ENCODE measurements at places on chromosomes 5 and 9.

DNA sequence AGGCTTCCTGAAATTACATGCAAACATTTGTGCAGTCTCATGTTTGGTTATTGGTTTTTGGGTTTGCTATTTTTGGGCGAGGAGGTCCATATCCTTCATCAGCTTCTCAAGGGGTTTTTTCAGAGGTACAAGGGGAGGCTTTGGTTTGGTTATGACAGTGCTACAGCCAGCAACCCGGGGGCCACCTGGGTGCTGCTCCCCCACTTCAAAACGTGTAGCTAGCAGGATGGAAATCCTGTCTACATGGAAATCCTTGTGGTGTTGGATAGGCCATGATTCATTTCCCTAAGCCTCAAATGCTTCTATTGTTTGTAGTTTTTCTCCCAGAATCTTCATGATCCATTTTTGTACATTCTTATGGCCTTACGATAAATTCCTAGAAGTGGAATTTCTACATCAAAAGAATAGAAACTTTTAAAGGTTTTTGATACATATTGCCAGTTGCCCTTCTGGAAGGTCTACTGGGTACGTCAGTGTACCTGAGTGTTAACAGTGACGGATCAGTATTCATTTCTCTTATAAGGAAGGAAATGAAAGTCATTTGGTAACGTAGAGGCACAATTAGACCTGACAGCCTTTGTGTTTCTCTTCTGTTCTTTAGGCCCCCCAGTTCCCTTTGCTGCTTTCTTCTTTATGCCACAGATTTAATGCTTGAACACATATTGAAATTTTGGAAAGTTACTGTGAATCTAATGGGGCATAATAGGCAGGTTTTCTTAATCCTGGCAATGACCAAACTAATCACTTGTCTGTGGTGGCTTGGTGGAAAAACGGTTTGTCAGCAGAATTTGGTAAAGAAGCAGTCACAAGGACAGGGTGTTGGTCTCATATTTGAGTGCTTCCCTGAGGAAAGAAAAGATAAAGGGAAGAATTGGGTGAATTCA is 69.7 kb upstream of the ABL1 start:
- DNase-seq = no peak

DNA sequence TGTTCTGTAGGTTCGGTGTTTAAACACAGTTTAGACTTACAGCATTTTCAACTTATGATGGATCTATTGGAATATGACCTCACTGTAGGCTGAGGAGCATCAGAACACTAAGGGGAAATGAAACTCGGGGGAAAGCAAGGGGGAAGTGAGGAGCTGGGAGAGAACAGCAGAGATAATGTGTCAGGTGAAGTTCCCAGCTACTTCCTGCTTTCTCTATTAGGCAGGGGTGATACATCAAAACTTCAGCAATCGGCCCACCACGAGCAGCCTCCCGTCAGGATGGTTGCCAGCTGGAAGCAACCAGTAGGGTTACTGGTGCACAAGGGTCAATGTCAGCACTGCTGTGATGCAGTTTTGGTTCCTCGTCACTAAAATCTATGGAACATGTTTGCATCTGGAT is 34.3 kb downstream of the FAT2 start:
- DNase-seq = no peak

- DNase-seq = no peak
These were observed 142.6 kb downstream of the SAXO1 start for GRCh38 chr9:18890372-18890771.

- no peak for DNase-seq
These were observed 92.1 kb downstream of the UBAP2 start for GRCh38 chr9:33956544-33956943.

DNA sequence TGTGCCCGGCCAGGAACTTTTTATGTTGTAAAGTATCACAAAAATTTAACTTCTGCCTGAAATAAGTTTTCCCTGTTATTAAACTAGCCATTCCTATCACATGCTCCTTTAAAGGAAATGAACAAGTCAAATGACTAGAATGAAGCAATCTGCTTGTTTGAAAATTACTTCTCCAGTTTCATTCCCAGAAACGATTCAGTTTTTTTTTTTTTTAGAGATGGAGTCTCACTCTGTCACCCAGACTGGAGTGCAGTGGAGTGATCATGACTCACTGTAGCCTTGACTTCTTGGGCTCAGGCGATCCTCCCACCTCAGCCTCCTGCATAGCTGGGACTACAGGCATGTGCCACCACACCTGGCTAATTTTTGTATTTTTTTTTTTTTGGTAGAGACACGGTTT is 13.3 kb upstream of the GNG10 start:
- DNase-seq = no peak

DNA sequence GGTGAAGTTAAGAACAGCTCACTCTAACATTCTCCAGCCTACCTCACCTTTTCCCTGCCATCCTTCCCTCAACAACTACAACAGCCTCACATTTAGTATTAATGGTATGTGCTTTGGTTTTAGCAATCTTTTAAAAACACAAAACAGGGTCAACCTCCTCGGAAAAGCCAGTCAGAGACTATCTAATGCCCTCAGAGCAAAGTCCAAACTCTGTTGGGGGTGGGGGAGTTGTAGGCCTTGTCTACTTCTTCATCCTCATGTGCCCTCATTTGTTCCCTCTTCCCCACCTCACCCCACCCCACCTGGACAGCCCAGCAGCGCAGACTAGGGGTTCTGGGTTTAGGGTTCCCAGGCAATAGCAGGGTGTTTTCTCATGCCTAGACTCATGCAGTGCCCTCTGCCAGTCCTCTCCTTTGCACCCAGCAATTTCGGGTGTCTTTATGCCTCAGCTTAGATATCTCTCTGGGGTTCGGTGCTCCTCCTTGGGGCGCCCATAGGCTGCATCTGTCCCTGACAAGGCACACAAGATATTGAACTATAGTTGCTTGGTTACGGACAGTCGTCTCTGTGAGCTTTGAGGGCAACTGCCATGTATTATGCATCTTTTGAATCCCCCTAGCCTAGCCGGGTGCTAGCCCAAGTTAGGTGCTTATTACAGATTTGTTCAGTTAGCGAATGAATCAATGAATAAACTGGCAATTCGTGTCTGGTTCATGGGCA is 762 bp upstream of the TCOF1 start:
- no peak for DNase-seq

DNA sequence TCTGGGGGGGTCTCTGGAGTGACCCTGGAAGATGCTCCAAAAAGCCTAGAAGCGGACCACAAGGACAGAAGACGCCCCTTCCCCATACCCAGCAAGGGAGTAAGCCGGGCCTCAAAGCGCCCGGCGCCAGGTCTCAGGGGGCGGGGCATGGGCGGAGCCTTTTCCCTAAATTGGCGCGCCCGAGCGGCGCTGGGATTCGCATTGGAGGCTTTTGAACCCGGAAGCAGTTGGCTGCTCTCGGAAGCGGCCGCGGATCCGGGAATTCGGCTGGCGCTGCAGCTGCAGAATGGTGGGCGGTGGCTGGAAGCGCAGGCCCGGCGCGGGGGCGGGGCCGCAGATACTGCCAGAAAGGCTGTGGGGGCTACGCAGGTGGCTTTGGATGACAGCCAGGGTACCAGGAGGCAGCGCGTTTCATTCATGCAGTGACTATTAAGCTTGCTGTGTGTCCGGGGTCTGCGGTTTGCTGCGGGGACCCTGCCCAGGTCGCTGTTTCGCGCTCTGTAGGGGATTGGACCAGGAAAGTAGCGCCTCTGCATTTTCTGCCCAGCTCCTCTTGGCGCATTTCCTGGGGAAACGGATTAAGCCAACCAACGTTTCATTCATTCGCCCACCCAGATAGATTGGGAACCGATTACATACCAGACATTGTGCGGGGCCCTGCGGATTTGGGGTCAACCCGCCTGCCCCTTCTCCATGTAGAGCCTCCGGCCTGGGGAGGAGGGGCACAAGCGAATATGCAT is 83.0 kb upstream of the FREM1 start:
- peak; percentile 44 for DNase-seq

Data from CD4-positive, alpha-beta T cell treated with Interleukin-15 for 4 hours (primary cell).